ENCODE measurements at places on chromosomes 11 and 22.

- no peak for DNase-seq
Measured at GRCh38 chr22:26903030-26903856, 245.9 kb downstream of the MIAT start.

DNA sequence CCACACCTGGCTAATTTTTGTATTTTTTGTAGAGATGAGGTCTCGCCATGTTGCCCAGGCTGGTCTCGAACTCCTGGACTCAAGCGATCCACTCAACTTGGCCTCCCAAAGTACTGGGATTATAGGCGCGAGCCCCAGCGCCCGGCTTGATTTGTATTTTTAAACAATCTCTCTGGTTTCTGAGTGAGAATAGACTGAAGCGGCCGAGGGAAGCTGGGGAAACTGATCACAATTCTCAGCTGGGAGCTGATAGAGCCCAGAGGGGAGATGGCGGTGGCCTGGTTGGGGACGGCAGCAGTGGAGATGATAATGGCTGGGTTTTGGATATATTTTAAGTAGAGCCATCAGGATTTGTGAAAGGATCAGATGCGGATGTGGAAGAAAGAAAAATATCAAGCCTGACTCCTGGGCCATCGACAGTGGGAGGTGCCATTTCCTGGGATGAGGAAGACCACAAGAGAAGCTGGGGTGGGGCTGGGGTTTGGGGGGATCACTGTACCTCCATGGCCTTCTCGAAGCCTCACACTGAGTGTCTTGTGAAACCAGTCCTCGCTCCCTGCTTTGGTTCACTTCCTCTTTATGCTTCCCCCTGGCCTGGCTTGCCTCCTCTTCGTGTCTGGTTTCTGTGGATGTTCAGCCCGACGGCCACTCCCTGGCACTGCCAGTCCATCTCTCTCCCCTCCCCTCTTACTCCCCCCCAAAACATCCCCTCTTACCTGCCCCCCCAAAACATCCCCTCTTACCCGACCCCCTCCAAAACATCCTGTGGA lies 51.9 kb downstream of the IGLL1 start:
- DNase-seq: no peak

DNA sequence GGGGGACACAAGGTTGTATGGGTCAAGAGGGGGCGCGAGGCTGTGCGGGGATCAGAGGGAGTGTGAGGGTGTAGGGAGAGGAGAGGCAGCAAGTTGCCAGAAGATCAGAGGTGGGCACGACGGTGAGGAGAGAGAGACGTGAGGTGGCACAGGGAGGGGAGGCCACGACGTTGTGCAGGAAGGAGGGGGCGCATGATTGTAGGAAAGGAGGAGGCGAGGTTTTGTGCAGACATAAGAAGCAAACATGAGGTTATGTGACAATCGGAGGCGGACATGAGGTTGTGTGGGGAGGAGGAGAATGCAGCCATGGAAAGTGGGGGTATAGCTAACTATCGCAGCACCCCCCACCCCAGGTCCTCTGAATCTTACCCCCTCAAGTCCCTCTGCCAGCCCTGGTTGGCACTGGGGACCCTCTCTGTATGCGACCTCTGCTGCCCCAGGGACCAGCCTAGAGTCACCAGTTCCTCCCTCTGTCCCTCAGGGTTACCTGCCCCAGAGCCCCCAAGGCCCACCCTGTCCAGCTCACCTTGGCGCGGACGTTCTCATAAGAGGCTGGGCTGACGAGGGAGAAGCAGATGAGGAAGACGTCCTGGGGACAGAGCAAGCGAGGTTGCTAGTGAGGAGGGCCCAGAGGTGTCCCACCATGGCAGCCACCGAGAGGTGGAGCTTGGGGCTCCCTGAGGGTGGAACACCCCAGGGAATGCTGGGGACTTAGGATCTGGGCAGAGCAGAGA lies 12.5 kb downstream of the RAC2 start:
- DNase-seq: no peak

GRCh38 chr22:40014667-40015248 lies 20.0 kb downstream of the FAM83F start:
- no peak for DNase-seq

GRCh38 chr22:37492428-37493344 lies 6.5 kb upstream of the MFNG start:
- DNase-seq: no peak

- no peak for DNase-seq
Measured at GRCh38 chr22:42179616-42180015, 49.0 kb upstream of the CYP2D6 start.

GRCh38 chr22:32736746-32737145 lies 64.8 kb upstream of the TIMP3 start:
- DNase-seq: no peak

- DNase-seq: no peak
Measured at GRCh38 chr11:128890543-128891368, at the start of gene KCNJ5. TSS of gene KCNJ5 (plus strand) at chr11:128891356. CDS start at chr11:128911274, 19,918 bp downstream.

DNA sequence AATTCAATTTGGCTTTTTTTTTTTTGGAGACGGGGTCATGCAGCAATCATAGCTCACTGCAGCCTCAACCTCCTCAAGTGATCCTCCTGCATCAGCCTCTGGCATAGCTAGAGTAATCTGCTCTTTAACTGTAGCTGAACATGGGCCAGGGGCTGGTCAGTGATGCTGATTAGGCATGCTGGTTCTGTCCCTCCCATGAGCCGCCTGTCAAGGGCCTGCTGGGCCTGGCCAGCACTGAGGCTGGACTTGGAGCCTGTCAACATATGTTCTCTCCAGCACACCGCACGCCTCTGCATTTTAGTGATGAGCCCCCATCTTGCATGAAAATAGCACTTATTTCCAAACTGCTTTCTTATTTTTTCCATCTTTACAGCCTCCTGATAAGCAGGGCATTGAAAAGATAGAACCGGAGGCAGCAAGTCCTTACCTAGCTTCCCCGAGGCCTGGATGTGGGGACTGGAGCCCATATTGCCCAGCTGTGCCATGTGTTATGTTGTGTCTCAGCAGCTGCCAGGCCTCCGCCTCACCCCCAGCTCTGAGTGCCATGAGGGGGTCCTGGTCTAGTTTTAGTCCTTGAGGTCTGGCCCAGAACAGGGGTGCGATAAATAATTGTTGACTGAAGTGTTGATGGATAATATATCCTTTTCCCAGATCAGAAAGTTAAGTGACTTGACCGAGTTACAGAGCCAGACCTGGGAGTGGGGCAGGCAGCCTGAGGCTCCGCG lies 80.0 kb downstream of the CTTN start:
- no peak for DNase-seq

DNA sequence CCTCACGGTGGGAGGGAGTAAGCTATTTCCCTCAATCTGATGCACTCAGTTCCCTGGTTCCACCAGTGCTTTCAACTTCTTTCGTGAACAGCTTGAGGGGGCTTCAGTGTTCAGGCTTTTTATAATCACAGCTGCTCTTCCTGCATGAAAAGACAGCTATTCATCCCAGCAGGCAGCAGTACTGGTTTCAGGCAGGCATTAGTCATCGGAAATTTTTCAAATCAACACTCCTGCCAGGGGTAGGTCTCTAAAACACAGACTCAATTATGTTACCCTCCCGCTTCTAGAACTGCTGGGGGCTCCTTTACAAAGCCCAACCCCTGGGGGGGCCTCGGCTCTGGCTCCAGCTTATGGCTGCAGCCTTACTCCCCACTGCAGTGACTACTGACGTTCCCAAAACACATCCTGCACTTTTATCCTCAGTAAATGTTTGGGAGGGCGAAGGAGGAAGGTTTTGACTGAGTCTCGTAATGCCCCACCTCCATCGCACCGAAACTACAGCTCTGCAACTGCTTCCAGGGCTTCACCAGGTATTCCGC lies 5.8 kb downstream of the POLDIP3 start:
- DNase-seq: no peak

GRCh38 chr11:60915248-60915914 lies 1.4 kb downstream of the TMEM109 start:
- DNase-seq: peak; percentile 39

DNA sequence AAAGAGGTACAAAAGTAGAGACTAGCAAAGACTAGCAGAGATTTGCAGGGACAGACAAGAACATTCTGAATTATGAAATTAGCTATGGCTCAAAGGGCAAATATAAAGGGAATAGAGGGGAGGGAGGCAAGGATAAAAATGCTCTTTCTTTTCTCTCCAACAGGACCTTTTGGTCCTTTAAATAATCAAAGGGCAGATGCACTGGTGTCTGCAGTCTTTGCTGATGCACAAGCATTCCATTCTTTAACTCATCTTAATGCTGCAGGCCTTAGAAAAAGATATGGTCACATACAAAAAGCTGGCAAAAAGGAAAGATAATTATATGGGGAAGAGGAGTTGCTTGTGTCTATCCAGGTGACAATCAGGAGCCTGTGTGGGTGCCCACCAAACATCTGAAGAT lies 53.6 kb upstream of the SC5D start:
- DNase-seq: no peak

DNA sequence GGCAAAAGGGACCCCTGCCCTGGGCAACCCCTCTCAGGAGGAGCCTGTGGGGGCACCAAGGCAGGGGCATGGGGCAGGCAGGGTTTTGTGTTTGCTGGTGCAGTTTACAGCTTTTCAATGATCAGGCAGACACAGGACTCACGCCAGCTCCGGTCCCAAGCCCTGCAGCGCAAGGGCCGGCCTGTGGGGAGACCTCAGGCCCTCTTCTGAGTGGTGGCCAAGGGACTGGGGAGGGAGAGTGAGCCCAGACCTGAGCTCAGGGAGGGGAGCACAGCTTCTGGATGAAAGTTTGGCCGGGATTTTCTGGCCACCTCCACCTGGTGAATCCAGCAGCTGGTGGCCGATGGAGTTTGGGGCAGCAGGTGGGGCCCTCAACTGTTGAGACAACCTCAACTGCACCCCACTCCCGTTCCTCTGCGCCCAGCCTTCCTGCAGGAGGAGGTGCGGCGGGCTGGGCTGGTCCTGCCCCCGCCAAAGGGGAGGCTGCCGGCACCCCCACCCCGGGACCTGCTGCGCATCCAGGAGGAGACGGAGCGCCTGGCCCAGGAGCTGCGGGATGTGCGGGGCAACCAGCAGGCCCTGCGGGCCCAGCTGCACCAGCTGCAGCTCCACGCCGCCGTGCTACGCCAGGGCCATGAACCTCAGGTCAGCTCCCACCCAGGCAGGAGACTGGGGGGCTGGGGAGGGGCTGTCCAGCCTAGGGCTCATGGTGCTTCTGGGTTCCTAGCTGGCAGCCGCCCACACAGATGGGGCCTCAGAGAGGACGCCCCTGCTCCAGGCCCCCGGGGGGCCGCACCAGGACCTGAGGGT lies 3.6 kb downstream of the TCIRG1 start:
- DNase-seq: no peak

DNA sequence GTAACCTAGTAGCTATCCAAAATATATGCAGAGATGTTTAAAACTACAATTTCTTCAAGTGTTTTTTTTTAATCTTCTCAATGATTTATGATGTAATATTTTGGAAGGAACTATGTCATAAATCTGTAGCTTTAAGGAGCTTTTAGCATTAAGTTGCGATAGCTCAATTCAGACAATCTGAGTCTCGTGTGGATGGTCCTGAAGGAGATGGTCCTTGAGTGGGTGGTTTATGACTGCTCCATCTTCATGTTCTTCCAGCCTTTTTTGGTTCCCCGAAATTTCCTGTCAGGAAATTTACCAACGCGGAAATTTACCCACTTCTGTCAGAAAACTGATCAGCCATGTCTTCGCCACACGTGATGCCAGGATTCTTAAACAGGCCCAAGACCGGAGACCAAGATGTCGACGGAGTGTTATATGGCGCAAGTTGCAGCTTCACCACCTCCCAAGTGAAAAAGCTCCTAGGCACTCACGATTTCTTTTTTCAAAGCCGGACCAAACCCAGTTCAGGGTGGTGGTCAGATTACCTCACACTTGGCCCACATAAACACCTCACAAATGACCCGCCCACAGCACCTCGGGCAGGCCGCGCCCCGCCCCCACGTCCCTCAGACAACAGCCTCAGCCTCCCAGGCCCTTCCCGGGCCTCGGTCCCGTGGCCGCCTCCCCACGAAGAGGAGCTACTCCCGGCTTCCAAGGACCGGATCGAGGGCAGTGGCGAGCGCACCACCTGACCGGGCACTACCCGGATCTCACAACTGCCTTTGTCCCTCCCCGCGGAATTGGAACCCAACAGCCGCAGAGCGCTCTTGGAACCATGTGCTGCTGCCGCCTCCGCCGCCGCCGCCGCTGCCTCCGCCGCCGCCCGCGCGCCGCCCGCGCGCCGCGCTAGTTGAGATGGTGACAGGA lies at the start of gene MORC2:
Gene MORC2, minus strand, starts transcription at position 760 of the 909 bp plus-strand sequence. CDS start 885 bp downstream, outside the sequence.
- no peak for DNase-seq

DNA sequence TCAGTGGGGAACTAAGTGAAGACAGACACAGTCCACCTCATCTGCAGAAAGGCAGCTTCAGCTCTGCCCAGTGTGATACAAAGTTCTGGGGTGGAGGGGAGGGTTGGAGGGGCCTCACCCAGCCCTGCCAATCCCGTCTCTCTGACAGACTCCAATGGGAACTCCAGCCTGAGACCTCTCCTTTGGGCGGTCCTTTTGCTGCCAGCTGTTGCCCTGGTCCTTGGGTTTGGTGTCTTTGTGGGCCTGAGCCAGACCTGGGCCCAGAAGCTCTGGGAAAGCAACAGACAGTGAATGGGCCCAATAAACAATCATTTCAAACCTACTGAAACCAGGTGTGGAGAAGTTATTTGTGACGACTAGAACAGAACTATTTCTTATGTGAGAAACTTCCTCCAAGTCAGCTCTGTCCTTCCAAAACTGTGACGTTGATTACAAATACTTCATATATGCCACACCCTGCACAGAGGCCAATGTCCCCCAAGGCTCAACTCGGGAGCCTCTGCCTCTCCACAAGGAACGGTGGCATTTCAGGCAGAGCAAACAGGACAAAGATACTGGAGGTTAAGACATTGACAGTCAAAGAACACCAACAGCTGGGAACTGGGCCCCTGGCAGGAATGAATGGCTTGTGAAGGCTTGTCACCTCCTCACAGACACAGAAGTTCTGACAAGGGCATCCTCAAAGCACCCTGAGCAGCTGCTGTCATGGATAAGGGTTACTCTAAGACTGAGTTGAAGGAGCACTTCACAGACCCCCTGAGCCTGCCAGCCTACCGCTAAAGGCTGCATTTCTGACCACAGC lies 8.2 kb downstream of the ZP1 start:
- no peak for DNase-seq

DNA sequence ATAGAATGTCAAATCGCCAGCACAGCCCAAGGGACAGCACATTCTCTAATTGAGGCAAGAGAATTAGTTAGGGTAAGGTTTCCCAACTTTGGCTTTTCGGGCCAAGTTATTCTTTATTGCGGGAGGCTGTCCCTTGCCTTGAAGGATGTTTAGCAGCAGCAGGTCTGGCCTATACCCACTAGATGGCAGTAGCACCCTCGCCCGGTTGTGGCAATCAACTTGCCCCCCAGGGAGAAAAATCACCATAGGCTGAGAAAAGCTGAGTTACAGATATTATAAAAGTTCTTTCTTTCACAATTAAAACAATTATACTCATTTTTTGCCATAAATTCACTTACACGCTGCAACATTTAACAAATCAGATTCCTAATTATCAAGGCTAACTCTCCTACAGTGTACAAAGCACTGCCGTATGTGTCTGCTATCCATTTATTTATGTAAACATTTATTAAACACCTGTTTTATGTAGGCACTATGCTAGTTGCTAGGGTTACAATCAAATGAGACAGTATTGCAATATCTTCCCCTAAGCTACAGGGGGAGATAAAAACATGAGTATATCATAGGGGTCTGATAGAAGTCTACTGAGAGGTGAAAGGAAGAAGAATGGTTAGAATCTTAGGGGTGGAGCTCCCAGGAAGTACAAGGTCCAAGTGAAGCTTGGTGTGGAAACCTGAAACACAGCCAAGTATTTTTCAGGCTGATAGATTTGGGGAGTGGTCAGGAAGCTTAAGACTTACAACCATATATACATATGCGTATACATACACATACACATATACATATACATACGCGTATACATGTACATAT lies 452.3 kb downstream of the RAB38 start:
- no peak for DNase-seq
